Epithelial cell of alveolus of lung (primary cell): ENCODE measurements at places on chromosomes 7 and 10. TPM values are rescaled to one million over a fixed set of nuclear protein-coding genes. Genes with fewer than 3 reads are reported as not detected.

Gene TRIM4
- 18.9 and 40.1 TPM in 2 replicates for total RNA-seq

Gene AS3MT
- 0.78 and 1.8 TPM in 2 replicates for total RNA-seq

Gene CALML3
- not detected in 2 replicates for total RNA-seq

Gene SPAG6
- not detected in 2 replicates for total RNA-seq

Gene OR6V1
- not detected in 2 replicates for total RNA-seq

Gene MRPL32
- total RNA-seq, result 37.8 and 54.3 TPM in 2 replicates

Gene MYO1G
- total RNA-seq, result 0.13 and 0.56 TPM in 2 replicates

Gene SORCS3
- not detected in 2 replicates for total RNA-seq

Gene BTBD16
- not detected in 2 replicates for total RNA-seq

Gene SLC16A9
- total RNA-seq, result 0.91 and 1.7 TPM in 2 replicates

Gene UTF1
- total RNA-seq, result not detected in 2 replicates

Gene FGL2
- total RNA-seq, result 0.26 and 1.9 TPM in 2 replicates

Gene POMZP3
- total RNA-seq, result 2.3 and 9.7 TPM in 2 replicates

Gene CUTC
- 14.2 and 21.4 TPM in 2 replicates for total RNA-seq

Gene STAG3
- 0.16 and 0.91 TPM in 2 replicates for total RNA-seq

Gene TMEM270
- not detected in 2 replicates for total RNA-seq

Gene HYAL4
- not detected in 2 replicates for total RNA-seq

Gene SMC3
- total RNA-seq, result 20.4 and 24.2 TPM in 2 replicates

Gene LIPM
- not detected in 2 replicates for total RNA-seq

Gene INSIG1
- total RNA-seq, result 32.4 and 265 TPM in 2 replicates

Gene HEPACAM2
- total RNA-seq, result not detected in 2 replicates

Gene HABP2
- not detected in 2 replicates for total RNA-seq

Gene PNLIPRP1
- total RNA-seq, result not detected in 2 replicates

Gene OPN4
- not detected in 2 replicates for total RNA-seq

Gene CCDC172
- not detected in 2 replicates for total RNA-seq

Gene GPRIN2
- total RNA-seq, result 1.0 TPM in 1 of 2 replicates, not detected in the other

Gene ARHGEF35
- total RNA-seq, result 0.16 and 1.2 TPM in 2 replicates

Gene CCDC3
- 2.6 and 4.7 TPM in 2 replicates for total RNA-seq

Gene ATRNL1
- 0.56 and 1.7 TPM in 2 replicates for total RNA-seq

Gene GPR158
- under 0.01 and 0.40 TPM in 2 replicates for total RNA-seq

Gene NPC1L1
- total RNA-seq, result 0.24 TPM in 1 of 2 replicates, not detected in the other

Gene MMD2
- not detected in 2 replicates for total RNA-seq

Gene TMEM176A
- total RNA-seq, result 19.9 TPM in 1 of 2 replicates, not detected in the other
